H1 (cell line): ENCODE measurements at places on chromosomes 12 and 14. TPM values are rescaled to one million over a fixed set of nuclear protein-coding genes. Genes with fewer than 3 reads are reported as not detected.
A peak's percentile ranks its signal among the peaks of the same experiment; 100 is the strongest.

Gene BATF
- not detected in 2 replicates for total RNA-seq

Gene STXBP6
- total RNA-seq = 18.1 and 19.3 TPM in 2 replicates

Gene RHEBL1
- total RNA-seq = 7.0 and 7.5 TPM in 2 replicates

Gene PTPRR
- 0.07 and 0.27 TPM in 2 replicates for total RNA-seq

- DNase-seq = no peak
These were observed 46.0 kb downstream of the TMCC3 start for GRCh38 chr12:94604366-94604698.

DNA sequence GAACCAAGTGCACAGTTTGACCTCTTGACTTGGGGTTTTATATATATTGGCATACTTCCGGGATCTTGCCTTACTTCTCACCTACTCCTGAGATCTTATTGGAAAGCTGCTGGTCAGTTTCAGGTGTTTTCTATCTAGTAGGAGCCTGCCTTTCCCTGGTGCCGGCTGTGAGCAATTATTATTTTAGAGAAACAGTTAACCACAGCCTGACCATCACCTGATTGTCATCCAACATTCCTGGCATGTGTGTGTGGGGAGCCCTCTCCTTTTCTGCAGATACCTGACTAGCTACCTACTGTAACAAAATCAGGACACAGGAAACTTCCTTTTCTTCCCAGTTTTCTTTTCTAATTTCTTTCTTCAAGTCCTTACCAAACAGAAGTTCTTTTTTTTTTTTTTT lies 220.4 kb downstream of the ATP23 start:
- no peak for DNase-seq

DNA sequence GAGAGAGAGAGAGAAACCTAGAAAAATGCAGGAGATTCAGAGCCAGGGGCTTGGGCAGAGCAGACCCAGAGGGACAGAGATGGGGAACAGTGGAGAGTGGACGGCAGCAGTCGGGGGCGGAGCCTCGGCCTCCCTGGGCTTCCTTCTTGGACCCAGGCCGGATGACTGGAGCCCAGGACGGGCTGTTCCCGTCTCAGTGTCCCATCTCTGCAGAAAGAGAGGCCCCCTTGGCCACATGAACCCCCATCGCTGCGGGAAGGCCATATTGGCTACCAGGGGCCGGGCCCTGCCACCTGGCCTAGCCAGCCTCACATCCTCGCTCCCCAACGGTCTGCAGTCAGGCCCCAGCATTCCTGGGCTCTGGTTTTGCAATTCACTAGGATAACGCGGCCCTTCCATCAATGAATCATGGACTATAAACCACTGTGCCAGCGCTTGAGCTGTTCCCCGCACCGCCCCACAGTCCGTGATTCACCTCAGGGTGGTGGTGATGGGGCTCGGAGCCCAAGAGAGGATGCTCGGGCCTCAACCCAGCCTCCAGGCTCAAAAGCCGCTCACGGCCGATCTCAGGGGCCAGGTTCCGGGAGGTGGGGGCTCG lies 116.5 kb downstream of the RFLNA start:
- DNase-seq = no peak

- DNase-seq = no peak
These were observed 612 bp downstream of the WBP11 start for GRCh38 chr12:14802721-14803010.

GRCh38 chr12:26567126-26567525 lies 265.9 kb downstream of the ITPR2 start:
- no peak for DNase-seq

GRCh38 chr12:108905725-108906124 lies 25.8 kb downstream of the DAO start:
- no peak for DNase-seq

DNA sequence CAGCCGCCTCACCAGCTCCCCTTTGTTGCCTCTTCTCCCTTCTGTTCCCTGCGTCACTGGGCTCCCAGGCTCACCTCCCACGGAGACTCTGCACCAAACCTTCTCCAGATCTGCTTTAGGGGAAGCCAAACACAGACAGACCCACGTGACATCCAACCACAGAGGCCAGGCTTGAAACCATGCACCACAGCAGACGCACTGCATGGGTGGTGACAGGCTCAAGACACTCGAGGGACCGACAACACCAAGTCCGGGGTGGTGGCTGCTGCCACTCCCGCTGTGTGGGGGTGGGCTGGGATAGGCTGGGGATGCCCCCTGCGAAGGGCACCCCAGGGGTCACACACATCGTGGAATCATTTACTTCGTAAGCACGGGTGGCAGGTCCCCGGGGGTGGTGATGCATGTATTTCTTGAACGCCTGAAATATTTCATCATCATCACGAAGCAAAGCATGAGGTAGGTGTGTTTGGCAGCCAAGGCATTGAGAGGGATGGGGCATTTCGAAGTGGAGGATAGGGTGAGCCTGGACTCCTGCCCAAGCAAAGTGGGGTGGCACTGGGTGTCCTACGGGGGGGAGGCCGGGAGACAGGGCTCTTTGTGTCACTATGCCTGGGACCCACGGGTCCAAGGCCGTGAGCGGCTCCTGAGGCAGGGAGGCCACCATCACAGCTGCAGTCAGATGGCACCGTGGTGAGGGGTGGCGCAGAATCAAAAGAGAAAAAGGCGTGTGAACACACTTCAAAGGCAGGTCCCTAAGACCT lies 66.8 kb upstream of the RFLNA start:
- no peak for DNase-seq

DNA sequence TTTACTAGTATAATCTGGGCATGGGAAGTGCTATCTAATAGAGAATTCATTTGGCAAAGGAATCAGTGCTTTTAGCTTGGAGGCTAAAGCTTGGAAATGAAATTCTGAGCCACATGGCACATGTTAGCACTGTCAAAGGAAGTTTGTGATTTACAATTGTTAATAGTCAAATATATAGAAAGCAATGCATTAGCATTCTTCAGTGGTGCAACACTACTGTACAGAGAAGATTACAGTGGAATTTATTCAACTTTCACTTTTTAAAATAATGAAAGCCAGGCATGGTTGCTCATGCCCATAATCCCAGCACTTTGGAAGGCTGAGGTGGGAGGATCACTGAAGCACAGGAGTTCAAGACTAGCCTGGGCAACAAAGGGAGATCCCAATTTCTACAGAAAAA lies 45.9 kb downstream of the PAX9 start:
- DNase-seq = no peak

DNA sequence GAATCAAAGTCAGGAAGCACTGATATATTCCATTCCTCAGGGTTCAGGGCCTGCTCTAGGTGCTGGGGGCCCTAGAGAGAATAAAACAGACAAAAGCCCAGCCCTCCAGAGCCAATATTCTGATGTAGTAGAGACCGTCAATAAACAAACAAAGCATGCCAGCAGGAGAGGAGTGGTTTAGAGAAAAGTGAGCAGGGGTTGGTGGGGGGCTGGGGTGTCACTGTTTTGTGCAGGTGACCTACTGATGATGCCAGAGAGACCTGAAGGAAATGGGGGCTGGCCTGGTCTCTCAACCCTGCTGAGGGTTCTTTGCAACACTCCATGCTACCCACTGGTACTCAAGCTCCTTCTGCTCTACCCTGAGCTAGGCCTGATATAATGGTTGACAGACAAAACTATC lies 26.5 kb downstream of the IL26 start:
- DNase-seq = no peak

- DNase-seq = no peak
These were observed 696 bp upstream of the GPHN start for GRCh38 chr14:66507181-66507721.

DNA sequence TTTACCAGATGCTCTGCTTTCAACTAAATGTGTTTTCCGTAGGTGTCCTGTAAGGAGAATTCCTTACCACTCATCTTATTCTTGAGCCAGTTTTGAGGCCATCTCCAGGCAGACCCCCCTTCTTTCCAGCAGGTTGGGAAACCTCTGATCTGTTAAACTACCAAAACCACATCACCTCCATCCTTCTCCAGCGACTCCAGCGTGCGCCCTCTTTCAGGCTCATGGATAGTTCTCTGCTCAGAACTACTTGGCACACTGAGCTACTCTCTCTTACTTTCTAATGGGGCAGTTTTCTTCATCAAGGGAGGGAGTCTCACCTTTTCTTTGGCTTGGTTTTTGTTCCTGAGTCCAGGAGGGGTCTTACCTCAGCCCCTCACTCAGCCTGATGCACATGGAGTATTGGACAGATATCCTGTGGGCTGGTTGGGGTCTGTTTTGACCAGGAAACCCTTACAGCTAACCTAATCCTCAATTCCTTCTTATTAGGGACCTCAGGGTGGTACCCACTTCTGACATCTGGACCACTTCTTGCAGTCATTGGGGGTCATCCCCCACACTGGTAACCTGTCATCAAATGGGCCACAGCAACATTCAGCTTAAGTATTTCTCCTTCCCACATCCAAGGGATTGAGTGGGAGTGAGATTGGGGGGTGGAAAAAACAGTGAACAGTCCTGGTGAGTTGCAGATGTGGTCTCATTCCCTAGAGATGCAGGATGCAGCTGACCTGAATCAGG lies 5.2 kb downstream of the DHRS2 start:
- no peak for DNase-seq

DNA sequence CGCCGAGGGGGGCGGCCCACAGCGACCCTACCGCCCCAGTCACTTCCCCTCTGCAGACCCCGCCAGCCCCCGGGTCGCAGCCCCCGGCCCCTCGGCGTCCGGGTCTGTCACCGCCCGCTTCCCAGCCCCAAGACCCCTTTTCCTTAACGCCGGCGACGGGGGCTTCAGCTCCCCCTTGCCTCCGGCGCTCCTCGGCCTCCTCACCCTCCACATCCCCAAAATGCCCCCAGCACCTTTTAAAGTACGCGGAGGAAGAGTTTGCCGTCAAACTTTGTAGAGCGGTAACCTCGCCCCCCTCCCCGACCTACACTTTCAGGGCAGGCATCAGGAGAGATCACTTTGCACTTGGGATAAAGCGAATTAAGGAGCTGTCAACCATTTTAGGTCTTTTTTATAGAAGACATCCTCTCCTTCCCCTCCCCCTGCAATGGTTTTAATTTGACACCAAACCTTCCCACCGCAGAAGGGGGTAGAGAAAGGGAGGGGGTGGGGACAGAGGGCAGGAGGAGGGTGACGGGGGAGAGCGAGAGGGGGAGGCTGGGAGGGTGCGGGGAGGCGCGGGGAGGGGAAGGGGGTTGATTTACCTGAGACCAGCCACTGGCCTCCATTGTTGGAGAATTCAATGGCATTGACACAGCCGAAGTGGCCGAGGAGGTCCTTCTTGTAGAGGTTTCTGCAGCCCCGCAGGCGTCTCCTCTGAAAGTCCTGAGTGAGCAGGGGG lies 578 bp downstream of the DCAF5 start:
- peak; percentile 69 for DNase-seq

DNA sequence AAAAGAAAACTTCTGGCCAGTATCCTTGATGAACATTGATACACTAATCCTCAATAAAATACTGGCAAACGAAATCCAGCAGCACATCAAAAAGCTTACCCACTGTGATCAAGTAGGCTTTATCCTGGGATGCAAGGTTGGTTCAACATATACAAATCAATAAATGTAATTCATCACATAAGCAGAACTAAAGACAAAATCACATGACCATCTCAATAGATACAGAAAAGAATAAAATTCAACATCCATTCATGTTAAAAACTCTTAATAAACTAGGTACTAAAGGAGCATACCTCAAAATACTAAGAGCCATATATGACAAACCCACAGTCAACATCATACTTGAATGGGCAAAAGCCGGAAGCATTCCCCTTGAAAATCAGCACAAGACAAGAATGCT lies 71.8 kb upstream of the PTPRB start:
- DNase-seq = no peak

DNA sequence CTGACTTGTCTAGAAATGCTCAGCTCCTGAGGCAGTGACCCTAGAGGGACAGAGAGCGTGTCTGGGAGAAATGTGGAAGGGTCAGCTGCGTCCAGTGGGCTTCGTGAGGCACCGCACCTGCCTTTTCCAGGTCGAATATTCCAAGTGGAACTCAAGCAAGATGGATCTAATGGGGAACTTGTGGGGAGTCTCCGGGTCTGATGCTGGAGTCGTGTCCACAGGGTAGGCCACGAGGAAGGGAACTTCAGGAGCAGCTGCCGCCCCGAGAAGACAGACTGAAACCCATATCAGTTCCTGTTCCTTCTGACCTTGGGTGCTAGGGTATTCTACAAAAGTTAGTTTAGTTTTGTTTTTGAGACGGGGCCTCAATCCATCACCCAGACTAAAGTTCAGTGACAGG lies 67.5 kb downstream of the TNFAIP2 start:
- no peak for DNase-seq

- no peak for DNase-seq
These were observed 1.5 kb downstream of the KRT75 start for GRCh38 chr12:52432559-52433207.

DNA sequence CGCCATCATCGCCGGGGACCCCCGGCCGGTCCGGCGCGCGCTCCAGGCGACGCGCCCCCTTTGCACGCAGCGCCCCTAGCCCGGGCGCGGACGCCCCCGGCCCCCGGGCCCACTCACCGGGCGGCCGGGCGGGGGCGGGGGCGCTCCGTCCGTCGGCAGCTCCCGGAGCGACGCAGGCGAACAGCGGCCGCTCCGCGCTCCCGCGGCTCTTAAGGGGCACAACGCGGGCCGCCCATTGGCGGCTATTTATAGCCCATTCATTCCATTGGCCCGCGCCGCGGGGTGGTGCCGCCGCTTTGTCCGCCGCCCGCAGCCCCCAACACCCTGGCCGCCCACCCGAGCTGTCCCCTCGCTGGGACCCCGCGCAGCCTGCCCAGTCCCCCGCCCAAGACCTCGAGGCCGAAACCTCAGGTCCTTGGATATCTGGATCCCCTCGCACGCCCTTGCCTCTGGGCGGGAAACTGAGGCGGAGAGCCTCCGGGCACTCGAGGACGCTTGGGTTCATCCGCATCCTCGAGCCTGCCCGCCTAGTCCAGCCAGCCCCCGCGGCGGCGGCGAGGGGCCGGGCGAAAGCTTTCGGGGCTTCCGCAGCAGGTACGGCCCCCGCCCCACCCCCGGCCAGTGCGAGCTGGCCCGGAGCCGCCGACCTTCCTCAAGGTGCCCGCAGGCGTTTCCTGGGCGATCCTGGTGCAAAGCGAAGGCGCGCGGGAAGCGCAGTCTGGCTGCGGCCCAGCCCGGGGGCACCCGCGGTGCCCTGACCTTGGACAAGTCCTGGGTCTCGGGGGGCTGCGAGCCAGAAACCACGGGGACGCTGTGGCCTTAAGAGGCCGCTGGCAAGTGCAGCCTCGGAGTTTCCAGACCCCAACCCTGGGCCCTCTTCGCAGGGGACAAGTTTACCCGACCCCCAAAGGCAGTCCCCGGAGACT lies at the start of gene CKB:
Gene CKB, minus strand, starts transcription at position 182 of the 926 bp plus-strand sequence. CDS start 337 bp downstream, outside the sequence.
- no peak for DNase-seq

DNA sequence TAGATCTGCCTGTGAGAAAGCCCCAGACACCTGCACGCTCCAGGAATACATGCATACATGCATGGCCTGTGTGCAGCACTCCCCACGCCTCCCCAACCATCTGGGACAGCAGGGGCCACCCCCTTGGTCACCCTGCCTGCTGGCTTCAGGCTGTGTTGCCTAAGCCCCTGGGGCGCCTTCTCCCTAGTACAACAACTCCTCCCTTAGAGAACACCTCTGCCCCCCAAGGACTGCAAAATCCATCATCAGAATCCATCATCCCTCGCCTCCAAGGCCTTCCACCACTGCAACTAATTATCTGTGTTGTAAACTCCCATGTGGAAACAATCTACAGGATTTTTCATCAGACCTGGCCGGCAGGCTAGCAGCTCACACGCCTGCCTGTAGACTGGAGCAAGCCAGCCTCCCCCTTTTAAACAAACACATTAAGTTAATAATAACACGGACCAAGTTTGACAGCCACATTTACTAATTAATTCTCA lies 36.8 kb downstream of the ZFP36L1 start:
- DNase-seq = no peak

GRCh38 chr14:33463731-33464130 lies 487.1 kb downstream of the EGLN3 start:
- DNase-seq = no peak

GRCh38 chr12:25651931-25652330 lies 98.8 kb upstream of the LMNTD1 start:
- DNase-seq = no peak

- no peak for DNase-seq
These were observed 21.5 kb downstream of the ALDH2 start for GRCh38 chr12:111788178-111788654.
